HT-29 (cell line): ENCODE measurements at places on chromosomes 3 and 15. TPM values are rescaled to one million over a fixed set of nuclear protein-coding genes. Genes with fewer than 3 reads are reported as not detected.

Gene ADAMTS17
- 3.0 and 4.2 TPM in 2 replicates for total RNA-seq

Gene ZDHHC23
- 11.5 and 12.6 TPM in 2 replicates for total RNA-seq

Gene SLC22A14
- not detected in 2 replicates for total RNA-seq

Gene RFTN1
- not detected in 2 replicates for total RNA-seq

Gene C3orf62
- 1.3 and 3.8 TPM in 2 replicates for total RNA-seq
